ENCODE measurements at places on chromosomes 1 and 21. TPM values are rescaled to one million over a fixed set of nuclear protein-coding genes. Genes with fewer than 3 reads are reported as not detected.

NBPF4 gene
- total RNA-seq = not detected

BSND gene
- total RNA-seq = 0.10 TPM

ZBTB7B gene
- 81.9 TPM for total RNA-seq

MRPS14 gene
- total RNA-seq = 18.7 TPM

C4BPA gene
- total RNA-seq = 1.1 TPM

- no peak for DNase-seq
Observed at GRCh38 chr1:51557168-51557567, 38.1 kb upstream of the EPS15 start.

DNA sequence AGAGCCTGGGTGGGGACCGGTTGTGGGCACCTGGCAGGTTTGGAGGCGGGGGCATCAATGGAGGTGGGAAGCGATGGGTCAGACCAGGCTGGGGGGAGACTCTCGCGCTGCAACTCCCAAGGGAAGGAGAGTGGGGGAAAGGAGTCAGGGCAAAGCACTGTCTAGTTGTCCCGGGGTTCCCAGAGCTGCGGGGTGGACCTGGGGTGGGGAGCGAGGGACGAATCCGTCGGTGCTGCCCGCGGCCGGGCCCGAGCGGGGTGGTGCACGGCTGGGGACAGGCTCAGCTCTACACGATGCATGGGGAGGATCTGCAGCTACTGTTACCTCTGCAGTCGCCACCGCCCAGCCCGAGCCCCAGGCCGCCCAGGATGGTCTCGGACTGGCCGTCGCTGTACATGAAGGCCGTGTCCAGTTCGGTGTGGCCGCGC lies 427 bp downstream of the AKR7A2 start:
- DNase-seq = peak; percentile 50

DNA sequence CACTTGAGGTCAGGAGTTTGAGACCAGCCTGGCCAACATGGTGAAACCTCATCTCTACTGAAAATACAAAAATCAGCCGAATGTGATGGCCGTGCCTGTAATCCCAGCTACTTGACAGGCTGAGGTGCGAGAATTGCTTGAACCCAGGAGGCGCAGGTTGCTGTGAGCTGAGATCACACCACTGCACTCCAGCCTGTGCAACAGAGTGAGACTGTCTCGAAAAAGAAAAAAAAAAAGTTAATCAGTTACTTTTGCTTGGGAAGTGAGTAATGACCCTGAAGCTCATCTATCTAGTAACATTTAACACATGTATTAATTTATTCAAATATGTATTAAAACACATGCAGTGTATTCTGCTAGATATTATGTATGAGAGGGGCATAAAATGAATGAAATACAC lies 49.4 kb downstream of the ZNF326 start:
- DNase-seq = no peak

- DNase-seq = no peak
Observed at GRCh38 chr1:172041102-172041501, 199.8 kb downstream of the DNM3 start.

- DNase-seq = peak; percentile 35
Observed at GRCh38 chr1:167052389-167052788, 37.8 kb downstream of the GPA33 start.

DNA sequence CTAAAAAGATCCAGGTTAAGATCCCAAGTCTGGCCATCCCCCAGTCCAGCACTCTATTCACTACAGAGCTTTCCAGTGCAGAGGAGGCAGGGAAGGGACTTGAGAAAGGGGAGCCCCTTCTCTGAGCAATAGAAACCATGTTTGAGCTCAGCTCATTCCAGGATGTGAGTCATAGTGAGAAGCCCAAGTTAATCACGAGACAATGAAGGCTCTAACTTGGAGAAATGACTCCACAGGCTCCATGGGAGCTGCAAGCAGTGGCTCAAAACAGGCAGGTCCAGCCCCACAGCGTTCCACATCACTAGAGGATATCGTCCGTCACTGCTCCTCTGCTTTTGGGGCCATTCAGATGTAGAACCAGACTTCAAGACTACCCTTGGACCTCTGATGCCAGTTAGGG lies 59.1 kb downstream of the CAMK2N1 start:
- no peak for DNase-seq
